ENCODE measurements at places on chromosomes 1 and 21. TPM values are rescaled to one million over a fixed set of nuclear protein-coding genes. Genes with fewer than 3 reads are reported as not detected.

Gene GJC2
- 0.69 TPM for total RNA-seq

DNA sequence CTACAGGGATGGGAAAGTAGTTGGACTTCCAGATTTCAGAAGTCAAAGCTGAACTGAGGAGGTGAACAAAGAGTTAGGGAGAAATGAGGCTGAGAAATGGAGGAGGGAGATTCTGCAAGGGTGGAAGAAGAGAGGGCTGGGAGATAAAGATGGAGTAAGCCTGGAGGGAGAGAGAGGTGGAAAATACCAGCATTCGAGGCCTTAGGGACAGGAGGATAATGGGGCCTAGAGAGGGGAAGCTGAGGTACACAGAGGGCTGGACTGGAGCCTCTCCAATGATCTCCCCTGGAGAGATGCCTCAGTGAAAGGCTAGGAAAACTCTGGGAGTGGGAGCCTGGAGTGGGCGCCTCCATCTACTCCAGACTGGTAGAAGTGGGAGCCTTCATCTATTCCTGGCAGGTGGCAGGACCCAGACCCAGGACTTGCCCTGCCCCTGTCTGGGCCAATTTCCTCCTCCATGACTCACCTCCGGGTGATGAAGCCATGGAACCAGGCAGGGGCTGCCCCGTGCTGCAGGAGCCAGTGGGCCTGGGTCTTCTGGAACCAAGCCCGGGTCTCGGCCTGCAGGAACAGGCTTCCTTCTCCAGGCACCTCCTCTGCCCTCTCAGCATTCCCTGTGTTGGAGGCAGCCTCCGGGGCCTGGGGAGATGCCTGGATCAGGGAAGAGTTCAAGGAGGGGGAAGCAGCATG lies 1.9 kb downstream of the SH2D2A start:
- DNase-seq, result peak; percentile 78

GRCh38 chr1:43688594-43689000 lies 18.7 kb upstream of the ST3GAL3 start:
- no peak for DNase-seq

DNA sequence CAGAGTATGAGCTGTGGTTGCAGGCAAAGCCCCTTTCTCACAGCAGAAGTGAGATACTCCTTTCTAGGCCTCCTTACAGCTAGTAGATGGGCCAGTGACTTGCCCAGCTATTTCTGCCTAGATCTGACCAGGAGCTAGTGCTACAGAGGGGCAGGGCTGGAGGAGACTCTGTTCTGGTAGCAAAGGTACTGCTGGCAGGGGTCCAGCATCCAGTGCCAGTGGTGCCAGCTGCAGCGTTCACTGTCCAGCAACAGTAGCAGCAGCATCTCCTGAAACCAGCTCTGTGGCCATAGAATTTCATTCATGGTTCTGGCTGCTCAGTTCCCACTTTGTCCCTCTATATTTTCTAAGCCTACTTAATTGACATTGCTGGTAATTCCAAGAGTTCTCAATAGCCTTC lies 62.5 kb upstream of the CNN3 start:
- no peak for DNase-seq

Gene IL20
- total RNA-seq, result not detected

Gene AGO1
- total RNA-seq, result 39.1 TPM

DNA sequence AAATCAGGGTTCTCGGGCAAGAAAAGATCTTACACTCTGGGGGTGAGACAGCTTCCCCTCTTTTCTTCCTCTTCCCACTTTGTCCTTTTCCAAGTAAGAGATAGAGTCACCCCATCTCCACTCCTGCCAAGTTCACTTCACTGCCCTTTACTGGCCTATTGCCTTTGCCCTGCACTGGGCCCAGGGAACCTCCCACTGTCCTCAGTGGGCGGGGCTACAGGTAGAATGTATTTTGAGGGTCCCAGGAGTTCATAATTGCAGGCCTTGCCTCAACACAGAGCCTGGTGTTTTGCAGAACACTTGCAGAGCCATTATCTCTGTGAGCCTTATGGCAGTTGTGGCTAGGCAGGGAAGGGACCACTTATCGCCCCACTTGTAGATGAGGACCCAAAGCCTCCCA lies 3.3 kb downstream of the AMPD2 start:
- peak; percentile 68 for DNase-seq

Gene ESPN
- 0.49 TPM for total RNA-seq

DNA sequence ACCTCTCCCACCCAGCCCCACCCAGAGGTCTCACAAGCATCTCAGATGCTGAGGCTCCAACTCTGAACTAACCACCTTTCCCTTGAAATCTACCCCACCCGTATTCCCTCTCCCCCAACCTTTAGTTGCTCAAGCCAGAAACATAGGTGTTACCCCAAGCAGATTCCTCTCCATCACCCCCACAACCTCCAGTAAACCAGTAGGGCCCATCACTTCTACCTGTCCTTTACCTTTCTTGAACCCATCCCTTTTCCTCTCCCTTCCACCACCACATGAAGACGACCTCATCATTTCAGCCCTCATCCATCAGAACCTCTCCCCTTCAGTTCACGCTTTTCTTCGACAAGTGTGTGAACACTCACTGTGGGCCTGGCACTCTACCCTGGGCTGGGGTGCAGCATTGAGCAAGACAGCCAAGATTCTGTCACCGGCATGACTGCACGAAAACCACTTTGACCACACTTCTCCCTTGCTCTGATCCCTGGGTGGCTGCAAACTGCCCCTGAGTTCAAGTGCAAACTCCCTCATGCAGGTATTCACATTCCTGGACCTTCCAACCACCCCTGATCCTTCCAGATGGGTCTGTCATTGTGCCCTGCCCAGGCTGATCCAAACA lies 65.5 kb upstream of the LAPTM5 start:
- no peak for DNase-seq

DNA sequence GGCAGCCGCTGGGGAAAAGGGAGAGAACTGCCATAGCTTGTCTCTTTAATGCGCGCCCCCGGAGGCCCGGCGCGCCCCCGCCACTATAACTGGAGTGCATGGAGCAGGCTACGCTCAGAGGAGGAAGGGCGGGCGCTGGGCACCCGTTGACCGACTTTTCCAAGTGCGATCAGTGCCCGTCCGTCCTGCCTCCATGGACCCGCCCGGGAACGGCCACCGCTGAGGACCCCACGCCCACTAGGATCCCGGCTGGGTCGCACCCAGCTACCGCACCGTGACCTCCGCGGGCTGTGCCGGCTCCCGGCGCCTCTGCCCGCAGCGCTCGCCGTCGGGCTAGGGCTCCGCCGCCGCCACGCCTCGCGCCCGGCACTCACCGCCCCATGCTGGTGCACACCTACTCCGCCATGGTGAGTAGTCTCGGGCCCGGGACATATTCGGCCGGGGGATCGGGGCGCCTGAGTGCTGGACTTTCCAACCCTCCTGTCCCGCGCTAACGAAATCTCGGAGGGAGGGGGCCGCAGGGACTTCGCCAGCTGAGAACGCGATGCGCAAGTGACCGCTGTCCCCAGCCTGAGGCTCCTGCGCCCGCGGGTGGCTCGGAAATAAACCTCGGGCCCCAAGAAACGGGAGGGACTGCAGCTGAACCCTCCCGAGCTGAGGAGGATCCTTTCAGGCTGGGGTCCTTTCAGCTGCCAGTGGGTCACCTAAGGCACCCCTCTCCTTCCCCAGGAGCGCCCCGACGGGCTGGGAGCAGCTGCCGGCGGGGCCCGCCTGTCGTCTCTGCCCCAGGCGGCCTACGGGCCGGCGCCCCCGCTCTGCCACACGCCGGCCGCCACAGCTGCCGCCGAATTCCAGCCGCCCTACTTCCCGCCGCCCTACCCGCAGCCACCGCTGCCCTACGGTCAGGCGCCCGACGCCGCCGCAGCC lies at the start of gene TFAP2E:
TFAP2E (plus strand) TSS at position 117 of the 927 bp plus-strand sequence; CDS start at position 381, 264 bp downstream.
- DNase-seq, result no peak

DNA sequence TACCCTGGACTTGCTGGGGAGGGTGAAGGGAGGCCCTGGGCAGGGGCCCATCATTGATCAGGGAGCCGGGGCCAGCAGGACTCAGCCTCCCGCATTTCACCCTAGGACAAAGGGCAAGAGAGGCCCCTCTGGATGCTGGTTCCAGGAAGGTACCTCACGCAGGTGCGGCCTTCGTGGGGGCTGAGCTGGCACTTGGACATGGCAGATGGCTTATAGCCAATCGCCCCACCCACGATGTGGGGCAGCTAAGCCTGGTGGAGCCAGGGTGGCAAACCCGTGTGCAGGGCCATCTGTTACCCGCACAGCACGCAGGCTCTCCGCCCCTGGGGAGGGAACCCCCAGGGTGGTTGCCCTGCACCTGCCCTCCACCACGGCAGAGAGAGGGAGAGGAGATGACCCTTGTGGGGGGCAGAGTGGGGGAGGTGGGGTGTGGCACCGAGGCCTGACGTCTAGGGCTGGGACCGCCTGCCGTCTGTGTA lies 2.5 kb downstream of the TFF3 start:
- DNase-seq, result no peak

DNA sequence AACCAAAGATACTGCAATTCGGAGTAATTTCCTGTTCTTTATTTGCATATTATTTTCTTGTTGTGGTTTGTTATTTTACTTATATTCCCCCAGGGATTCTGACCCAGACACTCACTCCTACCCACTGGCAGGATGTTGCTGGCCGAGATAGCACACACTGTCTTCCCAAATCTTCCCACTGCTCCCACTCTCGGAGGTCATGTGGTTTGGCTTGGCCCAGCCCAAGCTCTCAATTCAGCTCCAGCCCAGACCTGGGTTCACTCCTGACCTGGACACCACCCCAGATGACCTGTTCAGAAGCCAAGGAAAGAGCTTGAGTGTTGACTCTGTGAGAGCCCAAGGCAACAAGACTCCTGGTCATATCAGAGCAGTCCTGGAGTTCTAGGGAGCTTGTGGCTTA lies 1.2 kb upstream of the FAM43B start:
- no peak for DNase-seq

DNA sequence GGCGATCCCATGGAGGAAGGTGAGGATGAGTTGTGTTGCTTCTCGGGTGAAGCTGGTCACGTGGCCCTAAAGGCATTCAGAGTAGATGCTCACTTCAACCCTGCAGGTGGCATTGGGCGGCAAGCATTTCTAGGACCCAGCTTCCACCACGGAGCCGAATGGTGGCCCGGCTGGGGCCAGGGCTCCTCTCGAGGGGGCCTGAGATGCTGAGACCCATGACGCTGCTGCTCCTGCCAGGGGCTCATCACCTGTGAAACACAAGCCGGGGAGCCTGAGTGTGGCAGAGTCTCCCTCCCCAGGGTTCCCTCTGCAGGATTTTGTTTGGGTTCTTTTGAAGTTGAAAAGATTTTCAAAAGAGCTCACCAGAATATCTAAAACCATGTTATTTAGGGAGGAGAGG lies 41.2 kb downstream of the ABCG1 start:
- no peak for DNase-seq

- no peak for DNase-seq
These were observed 101.5 kb downstream of the ST6GALNAC3 start for GRCh38 chr1:76176000-76176399.

- DNase-seq, result peak; percentile 49
These were observed 120.2 kb downstream of the MRPL39 start for GRCh38 chr21:25487046-25487594.
